NCI-H510A (cell line): ENCODE measurements at places on chromosomes 1 and 21.

- DNase-seq = no peak
These were observed 20.9 kb downstream of the SLC26A9 start for GRCh38 chr1:205922314-205922713.

GRCh38 chr1:46303872-46304326 lies 401 bp downstream of the UQCRH start:
- DNase-seq = no peak

GRCh38 chr1:55786396-55786795 lies 571.2 kb upstream of the USP24 start:
- no peak for DNase-seq

- DNase-seq = no peak
These were observed 143.8 kb downstream of the TNFSF18 start for GRCh38 chr1:172906778-172907592.

DNA sequence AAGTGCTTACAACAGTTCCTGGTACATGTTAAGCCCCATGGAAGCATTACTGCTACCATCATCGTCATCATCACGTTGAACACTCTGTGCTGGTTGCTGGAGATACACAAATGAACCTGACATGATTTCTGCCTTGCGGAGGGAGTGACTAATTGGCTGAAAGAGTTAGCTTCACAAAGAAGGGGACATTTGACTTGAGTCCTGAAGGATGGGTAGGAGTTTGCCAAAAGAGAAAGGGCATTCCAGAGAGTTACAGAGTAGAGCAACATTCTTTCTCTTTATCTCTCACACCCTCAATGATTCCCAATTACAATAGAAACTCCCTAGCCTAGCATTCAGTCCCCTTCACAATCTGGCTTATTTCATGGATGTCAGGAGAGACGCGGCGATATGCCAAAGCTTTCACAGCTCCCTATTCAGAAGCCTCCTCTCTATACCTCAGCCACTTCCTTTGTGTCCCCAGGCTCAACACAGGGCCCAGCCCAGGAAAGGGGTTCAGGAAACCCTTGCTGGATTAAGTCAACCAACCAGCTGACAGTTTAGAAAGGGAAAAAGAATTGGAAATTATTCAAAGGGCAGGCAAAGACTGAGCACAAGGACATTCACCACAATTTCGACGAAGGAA lies 38.0 kb downstream of the SLC1A7 start:
- no peak for DNase-seq
